ENCODE measurements at places on chromosomes 7 and 10.
A peak's percentile ranks its signal among the peaks of the same experiment; 100 is the strongest.

DNA sequence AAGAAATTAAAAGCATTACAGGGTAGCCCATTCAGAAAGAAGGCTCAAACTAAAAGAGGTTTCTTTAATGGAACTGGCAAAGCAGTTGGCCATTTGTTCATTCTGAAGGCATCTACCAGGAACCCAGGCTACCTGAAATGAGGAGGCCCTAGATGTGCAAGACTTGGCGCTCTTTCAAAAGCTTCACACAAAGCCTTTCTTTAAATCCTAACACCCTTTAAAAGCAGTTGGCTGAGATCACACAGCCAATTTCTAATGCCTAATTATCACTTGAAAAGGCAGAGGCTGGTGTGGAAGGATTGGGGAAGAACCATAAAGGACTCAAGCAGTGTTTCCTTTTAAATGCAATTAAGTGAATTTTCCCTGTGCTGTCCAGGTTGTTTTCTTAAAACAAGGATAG is 23.2 kb downstream of the PPP1R17 start:
- peak; percentile 38 for DNase-seq

- DNase-seq = no peak
Measured at GRCh38 chr7:5083311-5083711, 37.7 kb downstream of the RBAK start.

DNA sequence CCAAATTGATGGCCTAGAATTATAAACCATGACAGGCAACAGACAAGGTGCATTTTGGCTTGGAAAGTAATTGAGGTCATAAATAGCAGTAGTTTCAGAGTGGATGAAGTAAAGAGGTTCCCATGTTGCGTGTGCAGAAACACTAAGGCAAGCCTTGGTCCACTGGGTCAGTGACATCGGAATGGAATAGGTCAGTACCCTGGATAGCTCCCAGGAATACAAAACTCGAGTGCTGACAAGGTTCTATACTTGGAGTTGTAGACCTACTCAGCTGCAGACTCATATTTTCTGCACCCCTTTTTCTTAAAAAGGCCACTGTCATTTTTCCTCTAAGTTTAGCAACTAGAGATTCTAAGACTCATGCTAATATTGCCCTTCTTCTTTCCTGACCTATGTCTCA is 132.8 kb downstream of the DYNC1I1 start:
- no peak for DNase-seq

DNA sequence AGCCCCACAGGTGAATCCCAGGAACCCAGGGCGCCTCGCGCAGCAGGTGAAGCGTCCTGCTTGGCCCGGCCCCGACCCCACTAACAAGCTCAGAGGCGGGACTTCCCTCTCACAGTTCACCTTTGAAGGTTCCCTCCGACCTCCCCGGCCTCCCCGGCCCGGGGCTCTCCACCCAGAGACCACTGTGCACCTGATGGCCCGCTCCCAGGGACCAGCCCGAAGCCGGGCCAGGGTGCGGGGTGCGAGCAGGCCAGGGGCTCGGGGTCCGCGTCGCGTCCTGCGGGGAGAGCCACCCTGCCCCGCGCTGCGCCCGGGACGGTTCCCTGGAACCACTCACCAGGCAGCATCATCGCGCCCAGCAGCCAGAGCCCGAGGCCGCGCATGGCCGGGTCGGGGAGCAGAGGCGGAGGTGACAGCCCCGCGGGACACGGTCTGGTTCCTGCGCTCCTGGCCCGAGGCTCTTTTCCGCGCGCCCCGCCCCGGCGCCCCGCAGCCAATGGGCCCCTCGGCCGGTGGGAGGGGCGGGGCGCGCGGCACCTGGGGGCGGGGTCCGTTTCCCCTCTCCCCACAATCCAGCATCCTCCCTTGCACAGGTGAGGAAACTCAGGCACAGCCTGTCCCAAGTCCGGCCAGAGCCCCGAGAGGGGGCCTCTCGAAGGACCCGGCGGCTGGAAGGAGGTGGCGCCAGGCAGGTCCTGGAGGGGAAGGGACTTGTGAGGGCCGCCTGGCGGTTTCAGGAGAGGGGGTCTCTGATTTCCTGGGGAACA is at the start of gene ADAM8:
TSS of gene ADAM8 (minus strand) at position 434 of the 767 bp plus-strand sequence. CDS start at position 383, 51 bp downstream.
- DNase-seq = no peak

- DNase-seq = peak; percentile 17
Measured at GRCh38 chr10:87771871-87772500, 46.0 kb downstream of the ATAD1 start.

GRCh38 chr10:13905281-13905680 is 318.5 kb downstream of the PRPF18 start:
- no peak for DNase-seq

DNA sequence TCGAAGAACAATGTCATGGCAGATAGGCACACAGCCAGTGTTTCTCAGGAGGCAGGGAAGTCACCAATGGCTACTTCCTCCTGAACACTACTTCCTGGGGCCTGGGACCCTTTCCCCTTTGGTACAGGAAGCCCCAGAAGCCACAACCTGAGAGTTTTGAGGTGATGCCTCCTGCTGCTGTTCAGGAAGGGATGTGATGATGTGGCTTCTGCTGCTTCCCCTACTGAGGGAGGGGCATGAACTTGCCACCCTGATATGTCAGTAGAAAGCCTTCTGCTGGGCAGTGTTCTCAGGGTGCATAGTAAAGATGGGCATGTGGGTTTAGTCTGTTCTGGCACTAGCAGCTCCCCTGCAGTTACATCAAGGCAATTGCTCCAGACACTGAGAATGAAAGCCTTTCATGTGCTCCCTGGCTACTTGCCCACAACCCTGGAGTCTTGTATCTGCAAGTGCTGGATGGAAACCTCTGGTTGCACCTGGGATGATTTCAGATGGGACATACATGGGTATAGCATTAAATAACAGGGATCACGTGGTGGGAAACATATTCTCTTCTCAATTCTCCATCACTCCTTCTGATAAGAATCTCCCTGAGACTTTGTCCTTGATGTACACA is 69.3 kb downstream of the ADRA2A start:
- DNase-seq = no peak

- no peak for DNase-seq
Measured at GRCh38 chr10:29532256-29532878, 102.4 kb downstream of the SVIL start.

GRCh38 chr10:18658271-18659124 is 733 bp upstream of the ARL5B start:
- DNase-seq = no peak

GRCh38 chr7:631964-632830 is 94.3 kb upstream of the DNAAF5 start:
- DNase-seq = no peak

DNA sequence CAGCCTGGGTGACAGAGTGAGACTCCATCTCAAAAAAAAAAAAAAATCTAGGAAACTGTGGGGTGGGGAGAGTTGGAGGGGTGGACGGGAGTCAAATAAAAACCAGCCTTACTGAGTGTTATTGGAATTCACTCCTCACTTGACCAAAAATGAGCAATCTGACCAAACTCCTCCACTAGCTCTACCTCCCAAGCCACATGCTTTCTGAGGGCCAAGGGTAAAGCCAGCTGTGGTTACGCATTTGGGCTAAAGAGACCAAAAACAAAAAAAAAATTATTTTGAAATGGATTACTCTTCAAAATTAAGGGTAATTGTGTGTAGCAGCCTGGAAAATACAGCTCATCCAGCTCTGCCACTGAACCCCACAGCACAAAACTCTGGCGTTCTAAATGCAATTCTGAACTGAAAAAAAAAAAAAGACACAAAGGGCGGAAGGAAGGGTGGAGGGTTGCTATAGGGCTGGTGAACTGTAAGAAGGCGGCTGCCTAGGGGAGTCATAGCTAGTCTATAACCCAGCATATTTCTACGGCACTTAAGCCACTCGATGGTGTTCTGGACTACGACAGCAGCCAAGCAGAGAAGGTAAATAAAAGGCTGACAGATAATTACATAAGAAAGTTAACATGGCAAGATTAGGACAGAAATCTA is 7.8 kb downstream of the ELMO1 start:
- no peak for DNase-seq

- no peak for DNase-seq
Measured at GRCh38 chr7:131042269-131043160, 285.2 kb upstream of the MKLN1 start.

GRCh38 chr10:11823122-11823988 is at the start of gene PROSER2:
TSS of gene PROSER2 (plus strand) at chr10:11823356. CDS start at chr10:11852078, 28,722 bp downstream.
- no peak for DNase-seq

- no peak for DNase-seq
Measured at GRCh38 chr10:18490755-18491154, 160.6 kb downstream of the NSUN6 start.

DNA sequence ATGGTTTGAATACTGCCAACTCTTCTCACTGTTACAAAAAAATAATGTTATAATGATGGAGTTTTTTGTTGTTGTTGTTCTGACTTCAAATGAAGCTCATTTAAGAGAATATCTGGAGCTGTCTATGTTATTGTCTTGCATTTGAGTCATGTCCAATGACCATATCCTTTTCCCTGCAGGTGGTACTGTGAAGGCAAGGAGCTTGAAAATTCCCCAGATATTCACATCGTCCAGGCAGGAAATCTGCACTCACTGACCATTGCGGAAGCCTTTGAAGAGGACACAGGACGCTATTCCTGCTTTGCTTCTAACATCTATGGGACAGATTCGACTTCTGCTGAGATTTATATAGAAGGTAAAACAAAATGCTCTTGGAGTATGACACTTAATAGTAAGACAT is 33.5 kb downstream of the MYPN start:
- no peak for DNase-seq

DNA sequence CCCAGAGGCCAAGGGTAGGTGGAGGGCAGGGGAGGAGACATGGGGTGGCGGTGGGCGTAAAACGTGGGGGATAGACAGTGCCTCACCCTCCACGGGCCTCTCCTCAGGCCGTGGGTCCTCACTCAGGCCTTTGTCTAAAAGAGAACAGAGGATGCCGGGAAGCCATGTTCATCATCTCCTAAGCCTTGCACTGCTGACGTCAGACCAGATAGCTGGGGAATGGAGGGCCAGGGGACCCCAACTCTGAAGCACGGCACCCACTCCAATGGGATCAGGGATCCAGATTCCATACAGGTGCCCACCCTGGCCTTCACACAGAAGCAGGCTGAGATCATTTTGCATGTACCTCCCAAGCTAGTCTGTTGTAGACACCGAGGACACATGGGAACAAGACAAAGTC is 83.4 kb upstream of the TMEM248 start:
- no peak for DNase-seq

DNA sequence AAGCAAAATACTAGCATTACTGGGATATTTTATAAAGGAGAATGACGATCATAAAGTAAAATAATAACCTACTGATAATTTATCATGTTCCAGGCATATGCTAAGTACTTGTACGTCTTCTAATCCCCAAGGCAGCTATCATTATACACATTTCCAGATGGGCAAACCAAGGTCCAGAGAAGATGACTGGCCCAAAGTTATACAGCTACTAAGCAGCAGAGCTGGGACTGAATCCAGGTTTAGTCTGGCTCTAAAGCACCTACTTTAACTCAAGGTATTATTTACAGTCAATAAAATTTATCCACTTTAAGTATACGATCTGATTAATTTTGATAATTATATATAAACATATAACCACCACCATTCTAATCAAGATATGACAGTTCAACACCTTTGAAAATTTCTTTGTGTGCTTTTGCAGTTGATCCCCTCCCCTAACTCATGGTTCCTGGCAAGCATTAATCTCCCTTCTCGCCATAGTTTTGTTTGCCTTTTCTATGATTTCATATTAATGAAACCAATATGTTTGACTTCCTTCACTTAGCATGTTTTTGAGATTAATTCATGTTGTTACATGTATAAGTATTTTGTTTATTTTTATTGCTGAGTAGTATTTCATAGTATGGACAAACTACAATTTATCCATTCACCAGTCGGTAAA is 126.7 kb downstream of the CPEB3 start:
- DNase-seq = no peak

GRCh38 chr10:6068422-6068821 is 6.3 kb upstream of the IL2RA start:
- DNase-seq = no peak

GRCh38 chr10:71864911-71865361 is 13.9 kb upstream of the PSAP start:
- DNase-seq = no peak

DNA sequence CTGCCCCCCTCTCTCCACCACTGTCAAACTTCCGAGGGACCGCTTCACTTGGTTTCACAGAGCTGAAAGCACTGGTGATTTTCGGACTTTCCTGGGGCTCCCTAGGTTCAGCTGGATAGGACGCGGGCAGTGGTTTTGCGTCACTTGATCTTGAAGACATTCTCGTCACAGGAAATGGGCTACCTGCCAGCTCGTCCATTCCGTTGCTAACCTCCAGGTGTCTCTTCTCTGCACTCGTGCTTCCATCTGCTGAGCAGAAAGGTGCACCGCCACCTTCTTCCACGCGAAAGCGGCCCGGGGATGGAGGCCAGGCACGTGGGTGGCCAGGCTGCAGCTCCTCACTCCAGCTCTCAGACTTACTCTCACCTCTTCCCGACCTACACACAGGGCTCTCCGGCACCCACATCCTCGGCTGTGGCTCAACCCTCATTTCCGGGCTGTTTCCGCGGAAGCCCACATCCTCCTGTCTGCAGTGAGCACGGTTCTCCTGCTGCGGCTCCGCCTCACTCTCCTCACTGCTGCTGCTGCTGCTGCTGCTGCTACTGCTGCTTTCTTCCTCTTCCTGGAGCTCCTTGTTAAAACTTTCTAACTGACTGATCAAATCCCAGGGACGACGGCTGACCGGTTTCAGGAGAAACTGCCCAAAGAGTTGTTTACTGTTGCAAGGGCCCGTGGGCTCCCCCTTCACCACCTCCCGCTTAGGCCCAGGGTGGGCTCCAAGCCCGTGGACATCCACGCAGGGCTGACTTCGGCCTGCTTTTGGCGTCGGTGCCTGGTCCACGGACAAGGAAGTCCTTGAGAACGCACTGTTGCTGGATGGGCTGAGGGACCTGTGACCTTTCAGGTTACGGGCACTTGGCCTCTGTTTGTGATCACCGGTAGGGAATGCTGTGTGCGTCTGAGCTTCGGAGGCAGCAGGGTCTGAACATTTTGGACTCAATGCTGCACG is 32.1 kb downstream of the JCAD start:
- no peak for DNase-seq

GRCh38 chr7:117741962-117742361 is 131.3 kb downstream of the CTTNBP2 start:
- no peak for DNase-seq

GRCh38 chr7:74430961-74431466 is 22.7 kb upstream of the GTF2IRD1 start:
- peak; percentile 60 for DNase-seq

DNA sequence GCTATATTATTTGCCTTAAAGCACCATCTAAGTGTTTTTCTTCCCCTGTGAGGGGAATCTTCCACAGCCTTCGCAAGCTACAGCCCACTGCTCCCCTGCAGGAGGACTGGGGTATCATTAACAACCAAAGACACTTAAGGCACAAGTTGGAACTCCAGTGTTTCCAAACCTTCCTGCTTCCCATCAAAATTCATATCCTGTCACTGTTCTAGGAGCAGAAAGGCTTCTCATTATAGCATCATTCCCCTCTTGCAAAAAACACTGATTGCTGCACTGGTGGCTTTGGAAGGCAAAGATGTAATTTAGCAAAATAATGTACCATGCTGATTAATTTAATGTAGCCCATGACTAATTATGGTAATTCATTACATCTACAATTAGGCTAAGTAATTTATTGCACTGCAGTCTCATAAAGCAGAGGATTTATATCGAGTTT is 207.2 kb downstream of the SKAP2 start:
- peak; percentile 40 for DNase-seq

- DNase-seq = no peak
Measured at GRCh38 chr7:140403878-140404564, at the start of gene RAB19. TSS of gene RAB19 (plus strand) at chr7:140404058. CDS start at chr7:140407647, 3,589 bp downstream.

Data from midbrain (tissue), 1 donor.